ENCODE measurements at places on chromosomes 1 and 21. TPM values are rescaled to one million over a fixed set of nuclear protein-coding genes. Genes with fewer than 3 reads are reported as not detected.

Gene WNT9A
- total RNA-seq, result not detected

Gene PODN
- not detected for total RNA-seq

Gene REN
- not detected for total RNA-seq

Gene AUNIP
- total RNA-seq, result 0.64 TPM

Gene DLGAP3
- 6.0 TPM for total RNA-seq

Data from activated B cell treated with CpG ODN at 0.5 μM for 24 hours (primary cell).